ENCODE measurements at places on chromosomes 12 and 14. TPM values are rescaled to one million over a fixed set of nuclear protein-coding genes. Genes with fewer than 3 reads are reported as not detected.

ARMH4 gene
- 18.1 TPM for total RNA-seq

DNA sequence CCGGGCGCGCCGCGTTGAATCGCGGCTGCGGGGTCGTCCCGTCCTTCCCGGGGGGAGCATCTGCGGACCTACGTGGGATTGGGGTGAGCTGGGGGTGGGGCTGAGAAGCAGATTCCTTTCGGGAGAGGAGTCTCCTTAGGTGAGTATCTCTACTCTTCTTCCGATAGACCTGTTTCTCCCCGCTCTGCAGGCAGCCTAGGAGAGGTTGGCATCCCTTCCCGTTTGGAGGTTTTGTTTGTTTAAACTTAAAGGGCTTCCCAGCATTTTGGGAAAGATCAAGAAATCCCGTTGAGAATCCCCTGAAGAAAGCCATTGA lies 411 bp downstream of the TTLL5 start:
- H3K36me3 ChIP-seq, result no peaks in the 10 kb centered on the region
- DNase-seq, result no peak
- H3K4me3 ChIP-seq, result peak overlapping the region; percentile 90

GRCh38 chr12:28933864-28934527 lies 215.1 kb upstream of the FAR2 start:
- H3K4me3 ChIP-seq, result no peak overlapping the region
- H3K27me3 ChIP-seq, result no peaks in the 10 kb centered on the region
- no peak overlapping the region for H3K27ac ChIP-seq
- H3K4me1 ChIP-seq, result no peaks in the 10 kb centered on the region
- H3K36me3 ChIP-seq, result no peaks in the 10 kb centered on the region
- no peak for DNase-seq

- DNase-seq, result no peak
- peaks cover 5% of the 10 kb centered on the region for H3K4me1 ChIP-seq
- H3K4me3 ChIP-seq, result no peak overlapping the region
- no peaks in the 10 kb centered on the region for H3K27me3 ChIP-seq
- no peaks in the 10 kb centered on the region for H3K36me3 ChIP-seq
These were observed 47.7 kb downstream of the NOC4L start for GRCh38 chr12:132191715-132192553.

DNA sequence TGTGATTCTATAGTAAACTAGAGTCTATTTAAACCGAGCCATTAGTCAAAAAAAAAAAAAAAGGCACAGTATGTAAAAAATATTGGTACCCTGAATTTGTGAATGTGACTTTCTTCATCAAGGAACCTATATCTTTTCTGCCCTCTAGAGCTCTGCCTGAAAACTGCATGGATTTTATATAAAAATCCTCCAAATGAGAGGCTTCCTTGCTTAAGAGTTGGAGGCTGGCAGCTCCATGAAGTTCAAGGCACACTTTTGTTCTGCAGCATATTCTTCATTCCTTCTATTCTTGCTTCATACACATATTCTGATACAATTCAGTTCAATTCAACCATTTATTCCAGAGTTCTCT lies 23.1 kb upstream of the NKX2-8 start:
- no peak overlapping the region for H3K4me3 ChIP-seq
- no peaks in the 10 kb centered on the region for H3K27me3 ChIP-seq
- H3K36me3 ChIP-seq, result no peaks in the 10 kb centered on the region
- H3K27ac ChIP-seq, result no peak overlapping the region
- H3K4me1 ChIP-seq, result no peaks in the 10 kb centered on the region

GRCh38 chr12:128920468-128920867 lies 67.2 kb downstream of the GLT1D1 start:
- no peaks in the 10 kb centered on the region for H3K36me3 ChIP-seq
- H3K27ac ChIP-seq, result no peak overlapping the region
- H3K27me3 ChIP-seq, result no peaks in the 10 kb centered on the region
- no peaks in the 10 kb centered on the region for H3K4me1 ChIP-seq
- no peak overlapping the region for H3K4me3 ChIP-seq

DNA sequence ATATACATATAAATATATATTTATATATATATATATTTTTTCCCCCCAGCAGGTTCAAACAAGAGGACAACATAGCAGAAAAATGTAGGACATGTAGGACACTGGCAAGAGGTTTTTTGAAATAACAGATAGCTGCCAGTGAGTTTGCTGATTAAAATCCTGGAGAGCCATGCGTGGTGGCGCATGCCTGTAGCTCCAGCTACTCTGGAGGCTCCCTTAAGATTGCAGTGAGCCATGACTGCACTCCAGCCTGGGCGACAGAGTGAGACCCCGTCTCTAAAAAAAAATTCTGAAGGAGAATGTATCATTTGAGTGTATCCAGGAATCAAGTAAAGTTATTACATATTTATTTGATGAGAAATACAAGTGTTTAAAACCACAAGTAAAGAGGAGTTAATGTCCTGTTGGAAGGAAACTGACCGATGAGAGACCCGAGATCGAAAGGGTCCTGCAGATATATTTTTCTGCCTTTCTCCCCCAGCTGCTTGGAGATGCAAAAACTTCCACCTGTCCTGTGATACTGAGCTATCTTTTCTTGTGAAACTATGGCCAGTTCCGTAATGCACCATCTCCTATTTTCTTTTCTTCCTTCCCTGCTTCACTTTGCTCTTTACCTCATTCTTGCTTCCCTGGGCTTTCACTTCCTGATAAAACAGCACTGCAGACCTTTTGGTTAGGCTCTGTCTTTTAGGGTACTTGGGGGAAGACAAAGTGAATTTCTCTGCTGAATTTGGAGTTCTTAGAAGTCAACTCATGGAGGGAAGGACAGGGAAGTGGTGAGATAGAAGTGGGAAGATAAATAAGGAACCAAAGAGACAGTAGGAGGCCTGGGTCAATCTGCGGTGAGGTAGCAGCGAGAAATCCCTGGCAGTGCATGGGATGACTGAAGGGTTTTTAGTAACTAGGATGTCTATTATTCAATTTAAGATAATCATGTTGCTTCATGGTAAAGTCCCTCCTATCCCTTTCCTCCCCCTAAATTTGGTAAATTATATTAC lies 41.2 kb upstream of the SLC2A13 start:
- DNase-seq, result no peak
- H3K4me3 ChIP-seq, result no peak overlapping the region
- H3K4me1 ChIP-seq, result no peaks in the 10 kb centered on the region

C12orf50 gene
- not detected for total RNA-seq

KRT77 gene
- not detected for total RNA-seq

- no peaks in the 10 kb centered on the region for H3K27me3 ChIP-seq
- H3K4me1 ChIP-seq, result no peaks in the 10 kb centered on the region
- no peak for DNase-seq
- no peak overlapping the region for H3K4me3 ChIP-seq
- H3K27ac ChIP-seq, result no peak overlapping the region
- H3K36me3 ChIP-seq, result no peaks in the 10 kb centered on the region
These were observed 150.4 kb downstream of the PHETA1 start for GRCh38 chr12:111218499-111218898.
